ENCODE measurements at places on chromosomes 7 and 10.

DNA sequence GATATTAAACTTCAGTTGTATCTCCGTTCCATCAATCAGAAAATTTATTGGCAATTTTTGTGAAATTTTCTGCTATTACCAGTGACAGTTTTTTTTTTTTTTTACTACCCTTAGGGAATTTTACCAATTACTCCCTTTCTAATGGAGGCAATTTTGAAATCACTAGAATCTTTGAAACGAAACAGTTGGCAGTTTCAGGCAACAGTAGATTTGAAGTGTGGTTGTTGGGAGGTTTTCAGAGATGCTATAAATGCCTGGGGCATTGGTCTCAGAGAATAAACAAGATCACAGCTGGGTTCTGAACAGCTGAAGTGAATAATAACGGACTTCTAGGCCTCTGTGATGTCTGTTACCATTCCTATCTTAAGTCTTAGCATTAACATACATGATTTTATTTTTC is 535.9 kb upstream of the POT1 start:
- no peak for DNase-seq

GRCh38 chr7:108890862-108891261 is 321.2 kb downstream of the DNAJB9 start:
- no peak for DNase-seq

GRCh38 chr7:5230265-5231067 is 40.4 kb downstream of the WIPI2 start:
- no peak for DNase-seq

DNA sequence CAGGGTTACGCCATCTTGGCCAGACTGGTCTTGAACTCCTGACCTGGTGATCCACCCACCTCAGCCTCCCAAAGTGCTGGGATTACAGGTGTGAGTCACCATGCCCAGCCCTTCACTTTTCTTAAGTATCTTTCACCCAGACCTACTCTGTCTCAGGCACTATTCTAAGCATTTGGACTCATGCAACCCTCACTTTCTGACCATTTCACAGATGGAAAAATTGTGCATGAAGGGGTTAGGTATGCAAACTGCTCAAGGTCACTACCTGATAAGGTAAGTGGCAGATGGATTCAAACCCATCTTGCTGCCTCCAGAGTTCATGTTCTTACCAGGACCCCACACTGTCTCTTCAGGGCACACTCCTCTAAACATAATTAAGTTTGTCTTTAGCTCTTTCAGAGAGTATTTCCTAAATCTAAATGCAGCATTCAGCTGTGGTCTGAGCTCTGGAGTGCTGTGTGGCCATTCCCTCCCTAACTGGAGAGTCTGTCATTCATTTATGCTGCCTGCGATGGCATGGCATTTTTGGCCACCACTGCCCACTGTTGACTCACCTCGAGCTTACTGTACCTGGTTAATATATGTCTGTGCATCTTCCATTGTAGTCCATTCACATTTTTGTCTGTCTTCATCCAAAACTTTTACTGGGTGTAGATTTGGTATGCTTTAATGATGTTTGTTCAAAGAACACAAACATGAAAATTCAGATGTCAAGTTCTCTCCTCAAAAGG is 88.4 kb downstream of the CCDC71L start:
- no peak for DNase-seq

DNA sequence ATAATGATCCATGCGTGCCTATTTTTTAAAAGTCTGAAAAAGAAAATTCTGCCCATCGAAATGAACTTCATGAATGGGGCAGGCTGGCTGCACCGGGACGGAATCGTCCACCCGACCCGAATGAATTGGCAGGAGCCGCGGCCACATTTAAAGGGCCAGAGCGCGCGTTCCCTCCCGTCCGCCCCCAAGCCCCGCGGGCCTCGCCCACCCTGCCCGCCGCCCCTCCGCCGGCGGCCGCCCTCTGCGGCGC is 319 bp upstream of the GATA3 start:
- no peak for DNase-seq

DNA sequence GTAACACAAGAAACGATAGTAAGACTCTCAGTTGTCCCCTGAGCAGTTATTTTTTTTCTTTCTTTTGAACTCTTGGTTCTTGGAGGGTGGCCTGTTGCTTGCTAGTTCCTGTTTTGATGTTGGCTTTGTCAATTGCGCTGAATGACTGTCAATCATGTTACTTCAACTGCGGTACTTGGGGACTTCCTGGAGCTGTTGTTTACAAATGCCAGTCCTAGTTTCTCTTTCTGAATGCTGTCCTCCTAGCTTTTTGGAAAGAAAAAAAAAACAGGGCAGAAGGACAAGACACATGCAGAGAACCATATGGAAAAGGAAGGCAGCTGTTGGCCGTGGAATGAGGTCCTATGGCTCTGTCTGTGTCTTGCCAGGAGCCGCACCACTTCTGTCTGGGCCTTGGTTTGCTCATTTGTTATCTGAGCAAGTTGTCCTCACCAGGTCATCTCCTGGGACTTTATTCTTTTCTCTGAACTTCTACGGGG is 7.0 kb upstream of the PDCD4 start:
- no peak for DNase-seq

GRCh38 chr7:115066050-115066449 is 144.2 kb downstream of the MDFIC start:
- DNase-seq, result no peak

DNA sequence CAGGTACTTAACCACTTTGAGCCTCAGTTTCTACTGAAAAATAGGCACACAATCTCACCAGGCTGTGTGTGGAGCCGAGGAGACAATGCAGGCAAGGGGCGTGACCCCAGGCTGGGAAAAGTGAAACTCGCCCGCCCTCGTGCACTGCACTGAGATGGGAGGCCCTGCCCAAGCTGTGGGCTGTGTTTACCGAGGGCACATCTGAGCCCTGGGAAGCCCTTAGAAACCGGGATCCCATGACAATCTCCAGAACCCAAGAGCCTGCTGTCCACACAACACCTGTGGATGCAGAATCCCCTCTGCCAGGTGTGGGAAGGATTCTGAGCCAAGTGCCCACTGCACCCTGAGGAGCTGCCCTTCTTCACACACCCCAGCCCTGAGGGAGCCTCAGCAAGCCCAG is 198.3 kb downstream of the GRID1 start:
- DNase-seq, result no peak

DNA sequence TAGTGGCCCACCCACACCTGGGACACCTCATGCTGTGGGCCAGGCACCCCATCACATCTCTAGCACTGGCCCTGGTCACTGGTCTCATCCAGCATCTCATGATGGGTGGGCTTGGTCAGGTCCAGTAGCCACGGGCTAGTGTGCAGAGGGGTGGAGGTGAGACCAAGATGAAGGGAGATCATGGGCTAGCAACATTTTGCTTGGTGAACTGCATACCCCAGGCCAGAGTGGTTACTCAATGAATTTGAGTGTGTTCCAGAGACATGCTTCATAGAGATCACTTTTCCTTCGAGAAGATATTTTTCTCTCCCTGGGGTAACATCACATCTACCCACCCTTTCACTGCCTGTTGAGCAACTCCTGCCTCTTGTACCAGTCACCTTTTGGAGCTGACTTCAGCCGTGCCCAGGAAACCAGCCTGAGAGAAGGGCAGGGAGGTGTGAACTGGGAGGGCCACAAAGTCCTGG is 44.2 kb downstream of the MINDY4 start:
- no peak for DNase-seq

DNA sequence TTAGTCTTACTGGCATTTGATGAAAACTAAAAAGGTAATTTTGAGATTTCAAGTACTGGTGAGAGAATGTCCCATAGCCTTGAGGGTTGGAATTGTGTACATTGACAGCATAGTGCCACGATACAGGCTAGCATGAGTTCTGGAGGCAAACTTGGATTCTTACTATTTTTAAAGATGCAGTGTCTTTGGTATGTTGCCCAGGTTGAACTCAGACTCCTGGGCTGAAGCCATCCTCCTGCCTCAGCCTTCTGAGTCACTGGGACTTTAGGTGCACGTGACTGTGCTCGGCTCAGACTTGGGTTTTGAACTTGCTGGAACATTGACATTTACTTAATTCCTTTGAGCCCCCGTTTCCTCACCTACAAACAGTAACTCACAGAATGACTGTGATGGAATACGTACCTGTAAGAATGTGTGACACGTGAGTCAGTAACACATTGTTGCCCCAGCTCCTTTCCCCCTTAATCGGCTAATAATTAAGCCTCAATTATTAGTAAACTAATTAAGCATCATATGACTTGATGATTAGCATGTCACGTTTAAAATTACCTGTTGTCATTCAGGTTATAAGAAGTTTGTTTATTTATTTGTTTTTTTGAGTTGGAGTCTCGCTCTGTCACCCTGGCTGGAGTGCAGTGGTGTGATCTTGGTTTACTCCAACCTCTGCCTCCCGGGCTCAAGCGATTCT is 10.6 kb downstream of the DNAJB6 start:
- no peak for DNase-seq

DNA sequence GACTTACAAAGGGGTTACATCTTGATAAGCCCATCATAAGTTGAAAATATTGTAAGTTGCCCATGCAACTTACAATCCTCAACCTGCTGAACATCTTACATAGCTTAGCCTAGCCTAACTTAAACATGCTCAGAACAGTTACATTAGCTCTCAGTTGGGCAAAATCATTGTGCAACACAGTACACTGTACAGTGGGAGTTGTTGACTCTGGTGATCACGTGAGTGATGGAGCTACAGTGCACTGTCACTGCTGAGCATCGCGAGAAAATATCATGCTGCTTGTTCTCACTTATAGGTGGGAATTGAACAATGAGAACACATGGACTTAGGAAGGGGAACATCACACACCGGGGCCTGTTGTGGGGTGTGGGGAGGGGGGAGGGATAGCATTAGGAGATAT is 214.9 kb upstream of the ZMIZ1 start:
- no peak for DNase-seq

DNA sequence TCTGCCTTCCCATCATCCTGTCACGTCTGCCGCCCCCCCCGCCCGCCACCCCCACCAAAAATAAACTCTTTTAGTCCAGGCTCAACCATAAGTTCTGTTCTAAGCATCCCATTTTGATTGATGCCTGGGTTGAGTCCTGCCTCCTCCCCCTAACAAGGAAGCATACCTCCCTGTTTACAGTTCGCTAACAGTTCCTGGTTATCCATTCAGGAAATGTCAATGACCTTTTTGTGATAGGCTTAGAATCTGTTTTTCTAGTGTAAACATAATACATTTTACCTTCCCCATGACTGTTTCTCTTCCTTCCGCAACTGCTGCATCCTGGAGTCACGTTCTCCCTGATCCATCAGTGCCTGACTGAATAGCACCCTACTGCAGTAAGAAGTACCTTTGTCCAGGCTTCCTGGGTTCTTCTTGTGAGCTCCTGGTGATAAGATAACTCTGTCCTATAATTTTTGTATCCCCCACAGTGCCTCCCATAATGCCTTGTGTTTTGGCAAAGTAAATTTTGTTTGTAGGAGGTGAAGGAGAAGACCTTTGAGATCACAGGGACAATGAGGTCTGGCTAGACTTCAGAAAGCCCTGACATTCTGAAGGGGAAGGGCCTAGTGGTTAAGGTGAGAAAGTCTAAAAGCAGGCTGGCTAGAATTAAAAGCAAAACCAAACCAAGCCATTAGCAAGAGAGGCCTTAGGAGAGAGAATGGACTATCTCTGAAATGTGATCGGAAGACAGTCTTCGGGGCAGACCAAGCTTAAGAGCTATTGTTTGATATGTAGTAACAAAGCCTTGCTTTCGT is 7.3 kb downstream of the AGFG2 start:
- DNase-seq, result no peak

DNA sequence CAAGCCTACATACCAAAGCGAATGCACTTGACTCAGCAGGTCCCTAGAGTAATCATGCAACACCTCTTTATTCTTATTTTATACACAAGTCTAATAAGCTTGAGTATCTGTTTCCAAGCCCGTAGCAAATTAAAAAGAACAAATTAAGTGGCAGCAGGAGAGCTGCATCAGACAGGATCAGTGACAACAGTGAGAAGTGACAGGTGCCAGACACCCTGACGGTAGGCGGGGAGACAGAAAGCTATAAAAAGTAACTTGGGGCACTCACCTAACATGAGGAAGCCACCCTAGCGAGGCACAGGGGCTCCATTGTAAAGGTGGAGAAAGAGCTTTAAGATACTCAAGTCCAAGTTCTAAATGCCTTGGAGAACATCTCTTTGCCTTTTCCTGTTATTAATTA is 174.2 kb downstream of the PLXNA4 start:
- no peak for DNase-seq

DNA sequence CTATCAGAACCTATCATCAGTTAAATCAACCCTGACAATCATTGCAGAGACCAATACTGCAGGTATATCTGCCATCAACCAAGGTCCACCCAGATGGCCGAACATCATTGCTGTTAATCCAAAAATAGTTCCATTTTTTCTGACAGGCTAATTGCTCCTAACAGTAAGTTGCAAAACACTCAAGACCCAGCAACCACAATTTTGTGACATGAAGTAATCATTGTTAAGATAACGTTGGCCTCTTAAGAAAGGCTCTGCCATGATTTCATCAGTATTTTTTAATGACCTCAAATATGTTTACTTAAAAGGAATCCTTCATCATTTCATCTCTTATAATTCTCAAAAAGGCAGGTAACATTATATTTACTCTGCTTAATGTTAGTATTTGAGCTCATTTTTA is 553.4 kb upstream of the POM121L12 start:
- DNase-seq, result no peak

DNA sequence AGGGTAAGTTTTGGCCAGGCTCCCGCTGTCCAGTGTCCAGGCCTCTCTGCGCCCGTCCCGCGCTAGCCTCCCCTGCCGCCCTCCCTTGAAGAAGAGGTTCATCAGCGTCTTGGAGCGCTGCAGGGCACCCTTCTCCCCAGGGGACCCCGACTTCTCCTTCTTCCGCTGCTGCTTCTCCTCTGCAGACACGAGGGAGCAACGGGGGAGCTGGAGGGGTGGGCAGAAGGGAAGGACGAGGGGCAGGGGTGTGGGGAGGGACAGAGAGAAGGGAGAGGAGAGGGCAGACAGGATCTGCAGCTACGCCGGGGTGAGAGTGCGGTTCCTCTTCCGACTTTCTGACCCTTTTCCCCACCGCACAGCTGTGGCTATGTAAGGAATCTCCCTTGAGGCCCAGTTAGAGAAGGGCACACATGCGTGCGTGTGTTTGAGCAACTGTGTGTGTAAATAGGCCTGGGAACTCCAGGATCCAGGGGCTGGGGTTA is 12.8 kb downstream of the PDZD7 start:
- no peak for DNase-seq
